Activated CD8-positive, alpha-beta T cell treated with anti-CD3 and anti-CD28 coated beads, Interleukin-2, amount 10 ng/mL, durations not matched to agents 7 days and 5 days (primary cell): ENCODE measurements at places on chromosomes 2 and 18. TPM values are rescaled to one million over a fixed set of nuclear protein-coding genes. Genes with fewer than 3 reads are reported as not detected.
A peak's percentile ranks its signal among the peaks of the same experiment; 100 is the strongest.

DNA sequence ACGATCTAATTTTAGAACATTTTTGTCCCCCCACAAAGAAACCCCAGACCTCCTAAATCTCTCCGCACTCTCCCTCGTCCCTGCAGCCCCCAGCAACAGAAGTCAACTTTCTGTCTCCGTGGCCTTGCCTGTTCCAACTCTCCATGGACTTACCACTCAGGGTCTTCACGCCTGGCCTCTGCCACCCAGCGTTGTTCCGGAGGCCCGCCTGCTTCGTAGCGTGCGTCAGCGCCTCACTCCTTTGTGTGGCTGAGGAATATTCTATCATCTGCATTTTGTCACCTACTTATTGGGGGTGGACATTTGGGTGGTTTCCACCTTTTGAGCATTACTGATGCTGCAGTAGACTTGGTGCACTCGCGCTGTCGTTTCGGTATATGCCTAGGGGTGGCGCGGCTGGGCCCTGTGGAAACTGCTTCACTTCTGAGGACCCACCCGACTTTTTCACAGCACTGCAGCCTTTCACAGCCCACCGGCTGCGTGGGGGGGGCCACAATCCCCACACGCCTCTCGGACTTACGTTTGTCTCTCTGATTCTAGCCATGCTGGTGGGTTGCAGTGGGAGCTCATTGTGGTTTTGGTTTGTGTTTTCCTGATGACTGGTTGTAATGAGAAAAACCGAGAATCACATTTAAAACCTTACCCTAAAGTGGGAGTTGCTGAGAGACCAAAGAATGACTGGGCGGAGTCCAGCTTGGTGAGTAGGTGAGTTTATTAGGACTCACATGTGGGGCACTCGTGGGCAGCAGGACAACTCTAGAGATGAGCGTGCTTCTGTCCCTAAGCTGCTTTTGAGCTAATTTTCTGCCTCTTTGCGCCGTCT, 1.4 kb upstream of the HSBP1L1 start:
- H3K27me3 ChIP-seq: peaks cover 6% of the 10 kb centered on the region
- H3K36me3 ChIP-seq: peaks cover 5% of the 10 kb centered on the region
- H3K27ac ChIP-seq: peak overlapping the region; percentile 5
- DNase-seq: peak; percentile 45

GRCh38 chr2:131475831-131476230, at the start of gene TUBA3D:
TUBA3D (plus strand) TSS chr2:131476119; CDS start chr2:131476200, 81 bp downstream.
- no peak for DNase-seq
- no peak within 1 kb of the TSS for H3K4me3 ChIP-seq
- no peaks in the 10 kb centered on the region for H3K27me3 ChIP-seq
- H3K4me1 ChIP-seq: no peaks in the 10 kb centered on the region

GRCh38 chr2:165863810-165864261, 69.8 kb upstream of the GALNT3 start:
- peaks cover 3% of the 10 kb centered on the region for H3K4me1 ChIP-seq
- no peaks in the 10 kb centered on the region for H3K36me3 ChIP-seq
- H3K4me3 ChIP-seq: no peak overlapping the region
- DNase-seq: no peak

DNA sequence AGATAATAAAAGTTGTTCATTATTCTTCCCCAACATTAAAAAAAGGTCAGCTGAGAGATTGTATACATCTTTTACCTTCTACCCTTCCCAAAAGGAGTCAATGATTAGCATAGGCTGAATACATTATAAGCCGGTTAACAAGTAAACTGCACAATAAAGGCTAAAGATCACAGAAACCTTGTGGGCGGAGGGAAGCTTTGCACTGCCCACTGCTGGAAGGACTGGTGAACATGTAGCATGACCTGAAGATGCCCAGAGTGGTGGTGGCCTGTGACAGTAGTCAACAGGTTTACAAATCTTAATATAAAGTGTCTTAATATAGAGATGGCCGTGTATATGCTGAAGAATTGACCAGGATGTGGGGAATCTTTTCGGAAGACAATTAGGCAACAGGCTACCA, 35.6 kb downstream of the ARL5A start:
- peaks cover 26% of the 10 kb centered on the region for H3K36me3 ChIP-seq
- H3K4me1 ChIP-seq: no peaks in the 10 kb centered on the region
- no peak for DNase-seq
- H3K4me3 ChIP-seq: no peak overlapping the region
- no peaks in the 10 kb centered on the region for H3K27me3 ChIP-seq

DNA sequence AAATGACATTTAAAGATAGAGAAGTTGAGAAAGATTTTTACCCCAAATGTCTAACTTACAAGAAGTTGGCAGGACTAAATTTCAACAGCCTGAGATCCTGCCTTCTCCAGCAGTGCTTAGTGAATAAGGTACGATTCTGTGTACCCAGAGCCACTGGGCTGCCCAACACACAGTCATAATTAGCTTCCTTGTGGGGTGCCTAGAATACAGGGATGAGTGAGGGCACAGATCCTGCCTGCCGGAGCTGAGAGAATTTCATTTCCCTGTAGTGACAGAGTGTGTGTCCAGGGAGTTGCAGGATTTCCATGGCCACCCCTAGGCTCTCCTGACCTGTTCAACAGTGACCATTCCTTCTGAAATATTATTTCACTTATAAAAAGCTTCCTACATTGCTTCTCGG, 27.0 kb downstream of the GREB1 start:
- no peak overlapping the region for H3K4me3 ChIP-seq
- peaks cover 12% of the 10 kb centered on the region for H3K27me3 ChIP-seq
- no peak overlapping the region for H3K27ac ChIP-seq

DNA sequence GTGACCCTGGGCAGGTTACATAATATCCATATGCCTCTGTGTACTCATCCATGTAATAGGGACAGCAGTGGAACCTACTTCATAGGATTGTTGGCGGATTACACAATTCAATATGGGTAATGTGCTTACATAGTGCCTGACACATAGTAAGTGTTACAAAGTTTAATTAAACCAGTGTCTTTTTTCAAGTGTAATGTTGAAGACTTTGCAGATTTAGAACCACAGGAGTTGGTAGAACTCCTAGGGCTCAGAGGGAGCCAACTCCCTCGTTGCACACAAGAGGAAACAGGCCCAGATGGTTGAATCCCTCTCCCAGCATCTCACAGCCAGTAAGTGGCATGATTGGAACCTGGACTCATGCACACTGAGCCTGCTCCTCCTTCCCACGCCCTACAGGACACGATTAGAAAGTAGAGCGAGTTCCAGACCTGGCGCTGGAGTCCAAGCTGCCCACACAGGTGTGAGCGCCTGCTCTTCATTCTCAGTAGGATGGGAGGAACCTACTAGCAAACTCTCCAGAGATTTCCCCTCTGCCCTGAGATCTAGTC, 97.8 kb downstream of the VSNL1 start:
- no peaks in the 10 kb centered on the region for H3K27me3 ChIP-seq
- H3K4me3 ChIP-seq: no peak overlapping the region
- no peaks in the 10 kb centered on the region for H3K36me3 ChIP-seq

GRCh38 chr2:28263690-28264089, 129.0 kb upstream of the FOSL2 start:
- no peak overlapping the region for H3K27ac ChIP-seq
- DNase-seq: no peak
- no peaks in the 10 kb centered on the region for H3K27me3 ChIP-seq
- H3K4me3 ChIP-seq: no peak overlapping the region

FSIP2 gene
- 0.26 TPM for total RNA-seq

SCN3A gene
- not detected for total RNA-seq

C1GALT1C1L gene
- total RNA-seq: not detected

MYOM1 gene
- 1.5 TPM for total RNA-seq
